ENCODE measurements at places on chromosomes 2 and 18.

DNA sequence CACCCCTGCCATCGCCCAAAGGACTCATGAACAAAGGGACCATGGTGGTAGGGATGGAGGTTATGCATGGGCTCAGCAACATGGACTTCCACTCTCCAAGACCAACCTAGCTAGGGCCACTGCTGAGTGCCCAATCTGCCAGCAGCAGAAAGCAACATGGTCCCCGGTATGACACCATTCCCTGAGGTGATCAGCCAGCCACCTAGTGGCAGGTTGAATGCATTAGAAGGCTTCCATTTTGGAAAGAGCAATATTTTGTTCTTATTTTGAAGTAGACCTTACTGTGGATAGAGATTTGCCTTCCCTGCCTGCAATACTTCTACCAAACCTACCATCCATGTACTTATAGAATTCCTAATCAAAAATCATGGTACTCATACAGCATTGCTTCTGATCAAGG lies 99.8 kb downstream of the METTL4 start:
- DNase-seq: no peak

- DNase-seq: no peak
These were observed 121.6 kb downstream of the GALNT1 start for GRCh38 chr18:35703043-35703688.

DNA sequence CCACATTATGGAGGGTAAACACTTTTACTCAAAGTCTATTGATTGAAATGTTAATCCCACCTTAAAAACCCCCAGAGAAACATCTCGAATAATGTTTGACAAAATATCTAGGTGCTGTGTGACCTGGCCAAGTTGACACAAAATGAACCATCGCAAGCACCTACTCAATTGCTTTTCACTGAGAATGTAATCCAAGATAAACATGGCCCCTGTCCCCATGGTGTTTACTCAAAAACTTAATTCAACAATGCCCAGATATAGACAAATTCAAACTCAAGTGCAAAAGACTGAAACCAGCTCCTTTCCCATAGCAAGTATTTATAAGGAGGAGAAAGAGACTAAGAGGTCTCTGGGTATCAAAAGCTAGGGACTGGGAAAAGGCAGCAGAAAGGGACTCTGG lies 15.0 kb upstream of the ACMSD start:
- no peak for DNase-seq

DNA sequence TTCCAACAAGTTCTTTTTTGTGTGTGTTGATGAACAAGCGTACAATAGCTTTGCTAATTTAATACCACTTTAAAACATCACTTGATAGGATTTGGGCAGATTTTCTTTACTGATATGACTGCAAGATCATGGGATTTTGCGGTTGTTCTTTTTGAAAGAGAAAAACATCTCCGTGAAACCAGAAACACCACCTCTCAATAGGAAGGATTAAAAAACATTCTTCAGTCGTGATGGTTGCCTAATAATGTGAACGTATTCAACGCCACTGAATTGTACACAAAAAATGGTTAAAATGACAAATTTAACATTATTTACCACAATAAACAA lies 19.3 kb downstream of the RBMS1 start:
- no peak for DNase-seq

GRCh38 chr2:110877031-110877827 lies 144.9 kb downstream of the ACOXL start:
- DNase-seq: no peak

GRCh38 chr18:37661478-37661877 lies 95.9 kb upstream of the CELF4 start:
- no peak for DNase-seq

DNA sequence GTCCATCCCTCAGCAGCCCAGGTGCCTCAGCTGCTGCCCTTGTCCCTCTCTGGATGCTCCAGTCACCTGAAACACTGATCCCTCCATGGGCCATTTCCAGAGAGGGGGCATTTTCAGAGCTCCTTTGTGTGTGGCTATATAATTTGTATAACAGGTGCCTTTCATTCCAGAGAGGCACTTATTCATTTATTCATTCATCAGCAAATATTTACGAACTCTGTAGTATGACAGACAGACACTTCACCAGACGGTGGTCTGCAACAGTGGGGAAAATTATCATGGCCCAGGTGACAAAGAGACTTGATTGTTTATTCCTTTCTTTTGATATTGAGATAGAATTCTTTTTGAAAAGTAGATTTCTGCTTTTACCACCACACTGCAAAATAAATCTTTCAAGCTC lies 361.7 kb downstream of the TMEM182 start:
- DNase-seq: no peak

DNA sequence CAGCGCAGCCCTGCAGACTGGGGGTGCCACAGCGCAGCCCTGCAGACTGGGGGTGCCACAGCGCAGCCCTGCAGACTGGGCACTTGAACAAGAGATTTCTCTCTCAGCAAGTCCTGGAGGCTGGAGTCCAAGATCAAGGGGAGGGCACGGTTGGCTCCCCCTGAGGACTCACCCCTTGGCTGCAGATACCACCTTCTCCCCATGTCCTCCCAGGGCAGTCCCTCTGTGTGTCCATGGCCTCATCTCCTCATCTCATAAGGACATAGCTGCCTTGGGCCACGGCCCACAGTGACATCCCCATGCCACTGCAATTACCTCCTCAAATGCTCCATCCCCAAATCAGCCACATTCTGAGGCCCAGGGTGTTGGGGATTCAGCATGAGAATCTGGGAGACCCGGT lies 98.2 kb downstream of the TPO start:
- no peak for DNase-seq

GRCh38 chr2:233503947-233504637 lies 62.5 kb downstream of the USP40 start:
- DNase-seq: no peak

DNA sequence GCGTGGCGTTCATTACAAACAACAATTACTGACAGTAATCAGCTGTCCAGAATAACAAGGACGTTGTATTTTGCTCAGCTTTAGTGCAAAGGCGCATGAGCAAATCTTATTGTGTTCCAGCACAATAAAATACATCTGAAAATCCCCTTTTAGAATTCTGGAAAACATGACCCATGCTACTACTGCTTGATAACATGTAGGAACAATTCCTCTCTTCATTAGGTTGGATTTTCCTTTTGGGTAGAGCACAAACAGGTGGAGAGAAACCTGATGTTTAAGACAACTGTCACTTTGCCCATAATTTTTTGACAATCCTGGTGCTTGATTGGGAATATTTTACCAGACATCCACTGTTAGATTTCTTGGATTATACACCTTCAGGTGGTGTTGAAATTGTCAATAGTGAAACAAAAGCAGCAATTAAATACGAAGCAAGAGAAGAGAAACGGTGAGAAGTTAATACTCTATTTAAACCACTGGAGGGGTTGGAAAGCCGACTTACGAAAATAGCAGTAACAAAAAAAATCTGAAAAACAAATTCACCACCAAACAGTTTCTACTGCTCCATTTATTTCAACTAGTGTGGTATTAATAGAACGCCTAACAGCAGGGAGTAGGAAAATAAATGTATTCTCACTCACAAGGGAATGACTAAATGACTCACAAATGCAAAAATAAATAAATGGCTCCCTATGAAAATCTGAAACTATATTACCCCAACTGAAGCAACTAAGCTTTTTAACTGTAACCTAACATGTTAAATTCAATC lies 102.7 kb downstream of the CPO start:
- DNase-seq: no peak

GRCh38 chr2:10434886-10435819 lies 13.0 kb downstream of the ODC1 start:
- peak; percentile 83 for DNase-seq

GRCh38 chr18:58314284-58314683 lies 270.3 kb downstream of the NEDD4L start:
- DNase-seq: no peak

DNA sequence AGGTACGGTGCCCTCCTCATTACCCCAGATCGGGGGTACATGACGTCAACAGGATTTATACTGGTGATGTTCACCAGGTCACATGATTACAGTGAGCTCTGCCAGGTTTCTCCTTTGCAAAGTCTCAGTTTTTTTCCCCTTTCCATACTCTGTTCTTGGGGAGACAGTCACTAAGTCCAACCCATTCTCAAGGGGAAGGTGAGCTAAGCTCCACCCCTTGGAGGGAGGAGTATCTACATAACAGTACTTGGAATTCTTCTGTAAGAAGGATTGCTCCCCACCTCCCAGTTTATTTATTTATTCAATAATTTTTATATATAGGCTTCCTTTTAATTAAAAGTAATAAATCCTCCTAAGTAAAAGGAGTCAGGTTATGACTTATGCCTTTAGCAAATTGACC lies 34.1 kb upstream of the SOS1 start:
- DNase-seq: no peak

DNA sequence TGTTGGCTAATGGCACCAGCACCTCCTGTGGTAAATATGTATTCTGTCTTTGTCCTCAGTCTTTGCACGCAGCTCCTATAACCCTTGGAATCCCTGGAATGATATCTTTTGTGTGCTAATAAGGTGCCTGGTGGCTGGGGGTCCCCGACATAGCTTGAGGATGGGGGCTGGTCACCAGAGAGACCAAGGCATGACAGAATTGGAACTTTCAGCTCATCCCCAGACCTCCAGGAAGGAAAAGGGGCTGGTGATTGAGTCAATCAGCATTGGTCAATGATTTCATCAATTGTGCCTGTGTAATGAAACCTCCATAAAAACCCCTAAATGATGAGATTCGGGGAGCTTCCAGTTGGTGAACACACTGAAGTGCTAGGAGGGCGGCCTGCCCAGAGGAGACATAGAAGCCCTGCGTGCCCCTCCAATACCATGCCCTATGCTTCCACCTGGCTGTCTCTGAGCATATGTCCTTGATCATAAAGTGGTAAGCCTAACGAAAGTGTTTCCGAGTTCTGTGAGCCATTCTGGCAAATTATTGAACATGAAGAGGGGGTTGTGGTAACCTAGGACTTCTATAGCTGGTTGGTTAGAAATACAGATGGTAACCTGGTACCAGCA lies 26.6 kb upstream of the KCMF1 start:
- DNase-seq: no peak

GRCh38 chr2:29544917-29545316 lies 376.5 kb downstream of the ALK start:
- no peak for DNase-seq

GRCh38 chr2:109385506-109385905 lies 228.3 kb downstream of the SEPTIN10 start:
- DNase-seq: no peak

- no peak for DNase-seq
These were observed 155.1 kb upstream of the RAB12 start for GRCh38 chr18:8454136-8454535.

- no peak for DNase-seq
These were observed 223.8 kb downstream of the ATAD2B start for GRCh38 chr2:23703037-23703582.

GRCh38 chr18:10842861-10843260 lies 306.5 kb downstream of the PIEZO2 start:
- no peak for DNase-seq

DNA sequence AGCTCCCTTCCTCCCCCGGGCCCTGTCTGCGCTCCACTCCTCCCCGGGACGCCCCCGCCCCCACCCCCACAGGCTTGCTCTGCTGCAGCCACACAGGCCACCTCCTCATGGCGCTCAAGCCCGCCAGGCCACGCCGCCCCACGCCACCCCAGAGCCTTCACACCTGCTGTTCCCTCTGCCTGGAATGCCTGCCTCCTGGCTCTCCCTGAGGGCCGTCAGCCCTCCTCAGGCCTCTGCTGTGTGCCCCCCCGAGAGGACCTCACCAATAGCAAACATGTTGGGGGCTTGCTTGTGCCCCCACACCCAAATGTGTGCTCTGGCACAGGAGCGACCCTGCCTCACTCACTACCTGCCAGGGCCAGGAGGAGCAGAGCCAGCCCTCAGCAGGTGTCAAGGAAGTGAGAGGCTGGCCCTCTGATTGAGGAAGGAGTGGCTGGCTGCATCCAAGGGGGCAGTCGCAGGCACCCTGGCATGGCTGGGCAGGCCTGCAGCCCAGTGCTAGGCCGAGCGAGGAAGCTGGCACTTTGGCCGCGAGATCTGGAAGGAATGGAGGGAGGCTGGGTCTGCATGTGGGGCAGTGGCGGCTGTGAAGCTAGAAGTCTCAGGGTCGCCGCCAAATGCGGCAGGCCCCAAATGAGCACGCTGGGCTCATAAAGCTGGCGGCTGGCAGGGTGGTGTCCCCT lies 86.5 kb downstream of the INHBB start:
- no peak for DNase-seq

GRCh38 chr2:25698752-25699151 lies 25.4 kb upstream of the DTNB start:
- DNase-seq: no peak

DNA sequence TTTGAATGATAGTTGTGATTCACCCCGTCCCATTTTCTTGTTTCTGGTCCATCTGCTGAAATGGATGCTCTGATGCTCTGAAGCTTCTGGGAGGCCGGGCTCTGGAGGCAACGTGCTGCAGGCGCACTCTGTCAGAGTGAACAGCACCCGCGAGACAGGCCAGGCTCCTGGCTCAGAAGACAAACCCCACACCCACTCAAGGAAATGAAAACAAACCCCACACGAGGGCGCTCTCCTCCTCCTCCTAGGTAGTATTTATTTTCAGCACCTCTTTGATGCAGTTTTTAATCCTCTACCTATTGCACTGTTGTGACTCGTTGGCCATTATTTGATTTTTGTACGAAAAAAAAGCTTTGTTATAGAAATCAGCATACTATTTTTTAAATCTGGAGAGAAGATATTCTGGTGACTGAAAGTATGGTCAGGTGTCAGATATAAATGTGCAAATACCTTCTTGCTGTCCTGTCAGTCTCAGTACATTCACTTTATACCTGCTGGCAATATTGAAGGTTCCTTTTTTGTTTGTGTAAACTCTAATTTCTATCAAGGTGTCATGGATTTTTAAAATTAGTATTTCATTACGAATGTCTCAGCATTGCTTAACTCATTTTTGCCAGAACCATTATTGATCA lies 10.3 kb upstream of the CHST10 start:
- peak; percentile 74 for DNase-seq

DNA sequence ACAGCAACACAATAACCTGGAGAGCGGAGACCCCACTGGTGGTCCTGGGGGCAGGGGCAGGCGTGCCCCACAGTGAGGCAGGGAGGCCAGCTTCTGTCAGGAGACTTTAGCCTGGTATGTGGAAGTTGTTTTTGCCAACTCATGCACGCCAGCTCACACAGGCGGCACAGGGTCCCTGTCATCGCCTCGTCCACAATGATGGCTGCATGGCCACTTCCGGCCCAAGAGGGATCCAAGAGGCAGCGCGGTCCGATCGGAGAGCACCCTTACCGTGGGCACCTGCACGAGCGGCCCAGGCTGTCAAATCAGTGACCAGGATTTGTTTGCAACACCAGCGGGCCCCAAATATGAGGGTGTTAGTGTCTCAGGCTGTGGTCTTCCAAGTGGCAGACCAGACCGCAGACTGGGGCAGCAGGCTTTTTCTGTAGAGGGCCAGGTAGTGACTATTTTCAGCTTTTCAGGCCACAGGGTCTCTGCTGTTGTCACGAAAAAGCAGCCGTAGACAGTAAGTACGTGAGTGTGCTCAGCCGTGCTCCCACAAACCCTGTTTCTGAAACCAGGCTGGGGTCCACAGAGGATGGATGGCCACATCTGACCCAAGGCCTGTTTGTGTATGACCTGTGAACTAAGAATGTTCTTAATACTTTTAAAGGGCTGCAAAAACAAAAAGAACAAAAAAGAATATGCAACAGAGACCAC lies 21.2 kb downstream of the SNED1 start:
- no peak for DNase-seq

Data from stimulated activated naive CD8-positive, alpha-beta T cell treated with anti-CD3 and anti-CD28 coated beads, Interleukin-15, Interleukin-2, amounts not matched to agents 100 U/mL and 50 U/mL, for 24 hours (primary cell).